A549 treated with CORT108297 at 1 μM for 4 hours (cell line): ENCODE measurements at places on chromosomes 4 and X. TPM values are rescaled to one million over a fixed set of nuclear protein-coding genes. Genes with fewer than 3 reads are reported as not detected.

The PAGE5 gene
- not detected in 5 replicates for total RNA-seq

The TMEM271 gene
- total RNA-seq = not detected in 5 replicates

The TRMT10A gene
- 3.4 to 6.9 TPM (median 4.1 TPM) in 5 replicates for total RNA-seq

The ZAR1 gene
- 0.06 to 0.08 TPM (median 0.06 TPM) in 3 of 5 replicates, not detected in the others for total RNA-seq
